ENCODE measurements at places on chromosomes 7 and 10.

DNA sequence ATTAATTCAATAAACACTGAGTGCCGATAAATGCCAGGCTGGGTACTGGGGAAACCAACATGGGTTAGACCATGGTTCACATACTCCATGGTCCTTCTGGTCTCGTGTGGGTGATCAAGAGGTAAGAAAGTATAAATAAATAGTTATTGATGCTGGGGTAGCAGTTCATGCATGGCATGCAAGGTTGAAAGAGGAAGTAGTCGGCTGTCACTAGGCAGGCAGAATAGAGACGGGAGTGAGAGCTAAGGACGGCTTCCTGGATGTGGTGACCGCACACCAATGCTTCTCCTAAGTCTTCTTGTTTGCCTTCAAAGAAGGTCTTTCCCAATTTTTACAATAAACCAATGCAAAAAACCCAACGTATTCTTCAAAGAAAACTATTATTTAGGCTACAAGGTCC, 208.6 kb downstream of the ADAM12 start:
- DNase-seq = no peak

GRCh38 chr7:26046150-26046549, 105.8 kb upstream of the NFE2L3 start:
- no peak for DNase-seq

DNA sequence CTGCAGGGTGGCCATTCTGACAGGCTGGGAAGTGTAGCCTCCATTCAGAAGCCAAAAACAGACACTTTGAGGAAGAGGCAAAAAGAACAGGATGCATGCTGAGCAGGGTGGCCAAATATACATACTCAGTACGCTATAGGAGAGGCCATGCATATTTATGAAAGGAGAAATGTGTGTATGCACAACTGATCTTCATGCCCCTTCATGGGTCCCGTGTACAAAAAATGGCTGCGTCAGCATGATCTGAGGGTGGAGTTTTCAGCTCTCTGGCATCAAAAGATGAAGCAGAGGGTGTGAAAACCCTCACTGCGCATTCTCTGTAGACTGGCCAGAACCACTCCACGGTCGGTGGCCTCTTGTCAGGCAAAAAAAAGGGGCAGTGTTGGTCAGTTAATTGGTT, 35.5 kb upstream of the OIT3 start:
- DNase-seq = no peak

DNA sequence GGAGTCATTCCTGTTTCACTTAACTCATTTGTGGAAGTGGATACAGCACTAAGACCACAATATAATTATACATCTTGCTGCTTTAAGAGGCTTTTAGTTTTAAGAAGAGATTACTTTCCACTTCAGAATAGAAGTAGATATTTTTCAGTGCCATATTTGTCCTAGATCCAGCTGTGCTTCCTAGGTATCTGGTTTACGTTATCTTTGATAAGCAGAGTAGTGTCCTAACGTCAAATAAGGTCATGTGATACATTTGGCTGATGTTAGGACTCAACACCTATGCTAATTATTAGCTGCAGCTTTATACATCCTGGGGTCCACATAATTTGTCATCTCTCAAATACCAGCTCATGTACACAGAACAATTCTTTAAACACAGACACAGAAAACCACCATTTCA, 196.2 kb upstream of the SMIM30 start:
- no peak for DNase-seq

DNA sequence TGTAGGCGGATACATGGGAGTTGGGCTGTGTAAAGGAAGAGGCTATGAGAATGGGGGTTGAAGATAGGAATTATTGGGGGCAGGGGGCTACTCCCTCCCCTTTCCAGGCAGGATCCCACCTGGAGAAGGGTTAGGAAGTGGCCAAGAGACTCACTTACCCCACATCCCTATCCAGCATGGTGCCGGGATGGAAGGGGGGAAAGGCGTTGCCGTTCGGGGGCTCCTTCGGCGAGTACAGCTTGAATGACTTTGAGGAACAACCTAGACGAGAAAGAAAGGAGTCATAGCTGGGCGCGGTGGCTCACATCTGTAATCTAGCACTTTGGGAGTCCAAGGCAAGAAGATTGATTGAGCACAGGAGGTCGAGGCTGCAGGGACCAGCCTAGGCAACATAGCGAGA, 8.9 kb downstream of the LDB1 start:
- no peak for DNase-seq

DNA sequence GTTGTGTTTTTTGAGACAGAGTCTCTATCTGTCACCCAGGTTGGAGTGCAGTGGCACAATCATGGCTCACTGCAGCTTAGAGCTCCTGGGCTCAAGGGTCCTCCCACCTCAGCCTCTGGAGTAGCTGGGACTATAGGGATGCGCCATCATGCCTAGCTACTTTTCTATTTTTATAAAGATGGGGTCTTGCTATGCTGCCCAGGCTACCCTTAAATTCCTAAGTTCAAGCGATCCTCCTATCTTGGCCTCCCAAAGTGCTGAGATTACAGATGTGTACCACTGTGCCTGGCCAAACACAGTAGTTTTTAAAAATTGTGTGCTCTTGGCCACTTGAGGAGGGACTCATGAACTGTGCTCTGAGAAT, 10.6 kb upstream of the TLX1 start:
- DNase-seq = no peak

DNA sequence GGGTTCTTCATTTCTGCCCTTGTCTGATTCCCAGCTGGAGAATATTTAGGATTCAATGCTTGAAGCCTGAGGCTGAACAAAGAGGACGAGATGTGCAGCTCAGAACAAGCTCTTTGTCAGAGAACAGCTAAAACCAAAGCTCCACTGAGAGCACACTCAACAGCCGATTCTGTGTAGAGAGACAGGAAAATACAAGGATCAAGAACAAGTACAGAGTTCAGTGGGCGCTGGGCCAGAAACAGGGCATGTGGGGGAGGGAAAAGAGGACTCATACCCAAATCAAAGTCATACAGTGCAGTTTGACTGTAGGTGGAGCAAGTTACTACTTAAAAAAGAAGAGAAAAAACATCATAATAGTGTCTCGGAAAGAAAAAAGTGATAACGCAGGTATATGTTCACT, at the start of gene AGMO:
AGMO (minus strand) TSS at position 181 of the 400 bp plus-strand sequence.
- peak; percentile 80 for DNase-seq

- DNase-seq = peak; percentile 29
Measured at GRCh38 chr10:77613476-77614130, 24.0 kb downstream of the KCNMA1 start.

DNA sequence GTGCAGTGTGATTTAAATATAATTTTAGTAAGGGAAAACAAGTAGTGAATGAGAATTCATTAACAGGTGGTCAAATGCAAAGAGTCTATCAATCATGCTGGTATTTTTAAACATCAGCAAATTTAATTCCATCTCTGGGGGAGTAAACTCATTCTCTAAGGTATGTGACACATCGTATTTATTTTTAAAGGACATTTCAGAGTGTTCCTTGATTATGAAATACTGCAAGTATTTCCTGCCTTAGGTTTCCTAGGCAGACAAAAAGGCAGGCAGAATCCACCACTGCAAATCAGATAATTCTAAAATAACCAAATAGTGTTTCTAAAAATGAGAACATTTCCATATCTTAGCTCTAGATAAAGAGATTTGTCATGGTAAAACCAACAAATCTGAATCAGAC, 193.8 kb downstream of the LRRTM3 start:
- DNase-seq = no peak

DNA sequence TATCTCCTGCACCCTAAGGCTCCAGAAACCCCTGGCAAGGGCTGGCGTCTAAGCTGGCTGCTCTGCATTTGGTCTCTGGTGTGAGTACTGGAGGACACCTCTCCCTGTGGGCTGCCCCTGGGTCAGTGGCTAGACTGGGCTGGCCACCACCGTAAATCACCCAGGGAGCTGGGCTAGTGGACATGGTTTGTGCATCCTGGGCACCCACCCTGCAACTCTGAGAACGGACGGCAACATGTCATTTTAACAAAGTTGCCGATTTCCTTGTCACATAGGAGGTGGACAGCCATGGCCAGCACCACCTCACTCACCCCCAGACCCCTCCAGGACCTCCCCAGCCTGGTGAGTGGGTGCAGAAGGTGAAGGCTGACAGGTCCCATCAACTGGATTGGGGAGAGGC, 26.8 kb upstream of the PCBD1 start:
- no peak for DNase-seq

- DNase-seq = no peak
Measured at GRCh38 chr10:44980309-44981171, 1.9 kb upstream of the DEPP1 start.

DNA sequence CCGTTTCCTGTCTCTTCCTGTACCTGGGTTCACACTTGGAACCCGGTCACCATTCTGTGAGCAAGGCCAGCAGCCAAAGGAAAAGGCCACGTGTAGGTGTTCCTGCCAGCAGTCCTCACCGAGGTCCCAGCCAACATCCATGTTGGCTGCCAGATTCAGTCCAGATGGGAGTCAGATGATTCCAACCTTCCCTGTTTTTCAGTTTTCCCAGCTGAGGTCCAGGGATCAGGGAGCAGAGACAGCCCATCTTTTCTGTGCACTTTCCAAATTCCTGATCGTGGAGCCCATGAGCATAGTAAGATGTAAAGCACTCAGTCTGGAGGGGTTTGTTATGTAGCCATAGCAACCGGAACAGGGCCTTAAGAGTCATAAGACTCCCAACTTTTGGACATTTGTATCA, 3.9 kb upstream of the PVRIG start:
- DNase-seq = no peak

DNA sequence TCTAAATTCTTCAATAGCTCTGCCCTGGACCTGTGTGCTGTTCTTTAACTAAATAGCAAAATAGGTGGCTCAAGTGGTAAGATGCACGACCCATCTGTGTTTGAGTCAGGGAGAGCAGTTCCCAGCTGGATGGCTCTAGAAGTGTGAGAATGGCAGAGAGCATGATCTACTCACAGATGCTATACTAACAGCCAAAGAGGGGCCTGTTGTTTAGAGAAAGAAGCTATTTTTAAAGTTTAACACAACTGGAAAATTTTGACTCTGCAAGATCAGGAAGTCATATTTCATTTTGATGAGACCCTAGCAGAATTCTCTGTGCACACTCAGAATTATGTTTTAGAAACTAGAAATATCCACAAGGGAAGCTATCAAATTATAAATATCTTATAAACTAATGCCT, 87.4 kb upstream of the PIP4K2A start:
- DNase-seq = no peak

DNA sequence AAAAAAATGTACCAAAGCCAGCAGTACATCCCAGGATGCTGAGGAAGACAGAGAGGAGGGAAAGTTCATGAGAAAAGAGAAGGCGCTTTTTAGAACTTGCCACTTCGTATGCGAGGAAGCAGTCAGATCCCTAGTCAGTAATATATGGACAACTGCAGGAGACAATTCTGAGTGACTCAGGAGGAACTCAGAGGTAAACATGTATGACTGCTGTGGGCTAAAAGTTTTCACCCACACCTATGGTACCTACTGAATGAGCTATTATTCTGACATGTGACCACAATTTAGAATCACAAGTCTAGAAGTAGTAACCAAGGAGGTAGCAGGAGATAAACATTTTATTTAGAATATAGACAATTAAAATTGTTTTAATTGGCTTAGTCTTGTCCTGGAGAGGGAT, 126.5 kb downstream of the ICA1 start:
- no peak for DNase-seq

DNA sequence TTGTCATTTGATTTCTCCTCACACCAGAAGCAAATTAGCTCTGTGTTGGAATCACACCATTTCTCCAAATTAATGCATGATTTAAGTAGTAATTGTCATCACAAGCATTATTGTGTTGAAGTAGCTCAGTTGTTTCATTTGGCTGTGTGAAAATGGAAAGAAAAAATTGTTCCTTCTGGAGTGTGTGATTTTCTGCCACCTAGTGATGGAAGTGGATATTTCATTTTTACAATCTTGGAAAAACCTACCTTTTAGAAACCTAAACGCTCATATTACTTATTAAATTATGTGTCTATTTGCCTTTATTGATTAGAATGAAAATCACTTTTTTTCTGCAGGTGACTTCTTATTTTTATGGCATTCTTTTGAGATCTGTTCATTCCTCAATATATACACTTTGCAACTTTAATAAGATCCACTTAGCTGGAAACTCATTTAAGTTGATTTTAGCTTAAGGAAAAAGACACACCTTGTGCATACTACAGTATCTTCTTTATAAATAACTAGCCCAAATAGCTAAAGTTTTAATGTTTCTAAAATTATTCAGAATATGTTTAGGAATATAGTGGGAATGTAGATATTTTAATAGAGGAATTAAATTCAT, 50.0 kb downstream of the SRI start:
- DNase-seq = no peak

DNA sequence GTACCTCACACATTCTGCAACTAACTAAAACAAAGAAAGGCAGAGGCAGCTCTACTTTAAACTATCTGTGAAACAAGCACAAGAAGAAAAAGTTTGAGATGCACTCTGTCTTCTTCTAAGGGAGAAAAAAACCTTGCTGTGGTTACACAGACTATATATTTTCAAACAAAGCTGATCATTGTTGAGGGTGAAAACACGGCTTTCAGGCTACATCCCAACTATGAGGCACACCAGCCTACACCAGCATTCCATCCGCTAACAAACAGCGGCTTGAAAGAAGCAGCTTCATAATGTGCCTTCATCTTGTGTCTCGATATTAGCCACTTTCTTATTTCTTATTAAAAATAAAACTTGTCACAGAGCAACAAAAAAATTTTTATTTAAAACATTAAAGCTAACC, 79.1 kb downstream of the USP6NL start:
- DNase-seq = no peak

GRCh38 chr10:29546773-29547313, 87.9 kb downstream of the SVIL start:
- DNase-seq = no peak

DNA sequence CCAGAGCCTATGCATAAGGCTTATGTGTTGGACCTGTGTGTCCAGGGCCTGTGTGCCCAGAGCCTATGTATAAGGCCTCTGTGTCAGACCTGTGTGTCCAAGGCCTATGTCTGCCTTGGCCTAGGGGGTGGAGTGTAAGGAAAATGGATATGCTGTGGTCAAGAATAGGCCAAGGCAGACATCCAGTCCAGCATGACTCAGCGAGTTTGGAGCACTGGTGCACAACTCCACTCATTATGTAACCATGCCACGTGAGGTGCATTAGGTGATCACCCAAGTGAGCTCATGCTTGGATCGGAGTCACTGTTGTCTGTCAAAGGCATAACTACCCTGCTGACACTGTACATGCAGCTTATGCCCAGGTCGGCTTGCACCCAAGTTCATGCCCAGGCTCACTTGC, 238.9 kb downstream of the CACNA2D1 start:
- DNase-seq = no peak

DNA sequence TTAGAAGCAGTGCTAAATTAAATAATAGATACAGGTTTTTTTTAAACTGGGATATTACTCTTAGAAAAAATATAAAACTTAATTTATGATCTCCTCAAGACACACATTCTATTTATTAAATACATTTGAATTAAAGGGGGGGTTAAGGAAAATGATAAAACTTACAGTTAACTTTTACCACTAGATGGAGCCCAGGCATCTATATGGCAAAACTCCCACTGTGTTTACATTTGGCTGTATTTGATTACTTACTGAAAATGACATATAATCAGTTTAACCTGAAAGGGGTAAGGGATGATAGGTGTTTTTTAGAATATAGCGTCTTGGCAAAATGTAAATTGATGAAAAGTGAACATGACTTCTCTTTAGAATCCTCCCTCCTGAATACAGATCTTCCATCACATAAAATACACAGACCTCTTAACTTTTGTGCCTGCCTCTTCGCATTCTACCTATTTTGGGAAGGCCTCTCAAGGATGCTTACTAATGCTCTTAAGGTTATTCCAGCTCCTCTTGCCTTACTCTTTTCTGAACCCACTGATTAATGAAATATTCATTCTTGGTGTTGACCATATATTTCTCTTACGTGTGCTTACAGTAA, 235.7 kb downstream of the AGMO start:
- DNase-seq = peak; percentile 85

Measured in NCI-H146 (cell line).